ENCODE measurements at places on chromosomes 2 and 18. TPM values are rescaled to one million over a fixed set of nuclear protein-coding genes. Genes with fewer than 3 reads are reported as not detected.

DNA sequence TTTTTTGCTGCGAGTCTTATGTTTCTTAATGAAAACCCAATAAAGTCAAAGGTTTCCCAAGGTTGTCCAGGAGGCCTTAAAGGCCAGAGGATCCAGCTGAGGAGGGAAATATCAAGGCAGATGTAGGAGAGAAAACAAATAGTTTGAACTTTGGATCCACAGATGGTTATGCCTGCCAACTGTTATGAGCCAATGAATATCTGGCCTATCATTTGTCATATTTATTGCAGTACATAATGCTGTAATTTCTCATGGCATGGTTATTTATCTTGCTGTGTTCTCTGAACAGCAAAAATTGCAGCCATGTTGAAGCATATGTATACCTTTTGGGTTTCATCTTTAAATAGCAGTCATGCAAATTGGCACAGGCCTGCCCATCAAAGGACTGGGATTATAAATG, 38.2 kb upstream of the CAVIN2 start:
- DNase-seq, result no peak
- no peak overlapping the region for H3K27ac ChIP-seq
- no peaks in the 10 kb centered on the region for H3K27me3 ChIP-seq
- H3K36me3 ChIP-seq, result no peaks in the 10 kb centered on the region
- H3K4me3 ChIP-seq, result no peak overlapping the region

Gene C1GALT1C1L
- total RNA-seq, result not detected

- no peaks in the 10 kb centered on the region for H3K36me3 ChIP-seq
- DNase-seq, result no peak
- no peak overlapping the region for H3K4me3 ChIP-seq
- no peaks in the 10 kb centered on the region for H3K4me1 ChIP-seq
- no peaks in the 10 kb centered on the region for H3K27me3 ChIP-seq
These were observed 122.1 kb downstream of the EML6 start for GRCh38 chr2:54845514-54845913.

DNA sequence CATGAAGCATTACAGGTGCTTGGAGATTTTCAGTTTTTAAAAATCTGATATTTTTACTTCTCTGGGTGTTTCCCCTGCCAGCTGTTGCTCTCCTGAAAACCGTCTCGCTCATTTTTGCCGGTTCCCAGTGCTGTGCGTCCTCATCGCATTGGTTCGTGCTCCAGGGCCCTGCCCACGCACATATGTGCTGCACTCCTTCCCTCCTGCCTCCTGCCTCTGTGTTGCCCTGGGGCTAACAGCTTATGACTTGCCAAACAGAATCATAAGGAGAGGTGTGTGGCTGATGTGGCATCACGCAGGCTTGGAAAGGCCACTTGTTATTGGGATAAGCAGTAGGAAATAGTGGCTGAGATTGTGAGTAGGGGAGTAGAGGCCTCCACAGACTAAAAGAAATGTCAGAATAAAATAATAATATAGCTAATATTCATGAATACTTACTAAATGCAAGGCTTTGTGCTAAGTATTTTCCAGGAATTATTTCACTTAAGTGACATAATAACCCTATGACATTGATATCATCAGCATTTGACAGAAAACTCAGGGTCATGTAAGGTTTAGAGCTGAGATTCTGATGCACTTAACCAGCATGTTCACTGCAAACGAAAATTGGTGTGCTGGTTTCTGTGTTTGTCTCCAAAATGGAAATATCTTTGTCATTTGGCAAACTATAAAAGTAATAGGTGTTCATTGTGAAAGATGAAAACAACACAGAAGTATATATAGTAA, 53.5 kb downstream of the SLC4A1AP start:
- H3K4me1 ChIP-seq, result peaks cover 3% of the 10 kb centered on the region
- H3K27ac ChIP-seq, result no peak overlapping the region
- no peak for DNase-seq
- no peaks in the 10 kb centered on the region for H3K27me3 ChIP-seq

GRCh38 chr2:159200498-159200897, 86.0 kb downstream of the WDSUB1 start:
- no peaks in the 10 kb centered on the region for H3K36me3 ChIP-seq
- H3K4me3 ChIP-seq, result no peak overlapping the region
- DNase-seq, result no peak

- no peak for DNase-seq
- no peak overlapping the region for H3K27ac ChIP-seq
- H3K4me3 ChIP-seq, result no peak overlapping the region
- no peaks in the 10 kb centered on the region for H3K4me1 ChIP-seq
- no peaks in the 10 kb centered on the region for H3K27me3 ChIP-seq
These were observed 402.8 kb upstream of the SYT4 start for GRCh38 chr18:43680096-43680495.

Gene FSIP2
- total RNA-seq, result 0.19 TPM

Gene SLC11A1
- total RNA-seq, result 399 TPM

- no peak overlapping the region for H3K27ac ChIP-seq
- no peaks in the 10 kb centered on the region for H3K4me1 ChIP-seq
- no peaks in the 10 kb centered on the region for H3K27me3 ChIP-seq
These were observed 80.4 kb upstream of the RND3 start for GRCh38 chr2:150567771-150568301.

Gene FAM168B
- total RNA-seq, result 50.5 TPM

DNA sequence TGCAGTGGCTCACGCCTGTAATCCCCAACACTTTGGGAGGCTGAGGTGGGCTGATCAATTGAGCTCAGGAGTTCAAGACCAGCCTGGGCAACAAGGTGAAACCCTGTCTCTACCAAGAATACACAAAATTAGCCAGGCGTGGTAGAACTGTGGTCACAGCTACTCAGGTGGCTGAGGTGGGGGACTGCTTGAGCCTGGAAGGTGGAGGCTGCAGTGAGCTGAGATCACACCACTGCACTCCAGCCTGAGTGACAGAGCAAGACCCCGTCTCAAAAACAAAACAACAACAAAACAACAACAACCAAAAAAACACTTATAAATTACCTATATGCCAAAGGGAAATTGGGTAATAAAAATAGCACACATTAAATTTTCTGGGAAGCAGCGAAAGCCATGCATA, 141.6 kb downstream of the HDAC4 start:
- peak overlapping the region; percentile 31 for H3K4me3 ChIP-seq
- no peaks in the 10 kb centered on the region for H3K27me3 ChIP-seq
- peak overlapping the region; percentile 68 for H3K27ac ChIP-seq
- peaks cover 42% of the 10 kb centered on the region for H3K4me1 ChIP-seq
- no peaks in the 10 kb centered on the region for H3K36me3 ChIP-seq

DNA sequence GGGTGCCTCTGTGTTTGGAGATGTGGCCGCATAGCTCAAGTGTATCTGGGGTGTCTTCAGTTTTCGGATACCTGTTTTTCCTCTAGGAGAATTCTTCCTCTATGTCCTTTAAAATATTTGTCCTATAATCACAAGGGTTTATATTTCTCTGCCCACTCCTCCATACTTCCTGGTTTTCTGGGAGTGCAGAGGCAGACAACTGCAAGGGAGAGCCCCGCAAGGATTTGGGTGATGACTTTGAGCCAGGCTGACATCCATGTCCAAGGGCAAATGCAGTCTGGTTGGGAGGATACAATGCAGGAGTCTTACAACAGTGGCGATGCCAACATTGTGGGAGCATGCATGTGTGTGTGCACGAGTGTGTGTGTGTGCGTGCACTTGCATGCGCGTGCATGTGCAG, 2.1 kb downstream of the IL1RL1 start:
- H3K4me3 ChIP-seq, result no peak overlapping the region
- DNase-seq, result no peak
- no peak overlapping the region for H3K27ac ChIP-seq
- no peaks in the 10 kb centered on the region for H3K36me3 ChIP-seq
- H3K27me3 ChIP-seq, result peaks cover 3% of the 10 kb centered on the region

GRCh38 chr2:86186431-86186830, 8.8 kb downstream of the IMMT start:
- H3K4me1 ChIP-seq, result peaks cover 40% of the 10 kb centered on the region
- H3K27ac ChIP-seq, result peak overlapping the region; percentile 74
- H3K4me3 ChIP-seq, result no peak overlapping the region
- no peaks in the 10 kb centered on the region for H3K27me3 ChIP-seq
- DNase-seq, result no peak

Gene PROKR1
- not detected for total RNA-seq

GRCh38 chr2:179470992-179471391, 206.4 kb upstream of the SESTD1 start:
- DNase-seq, result no peak
- no peak overlapping the region for H3K4me3 ChIP-seq
- no peaks in the 10 kb centered on the region for H3K4me1 ChIP-seq
- H3K27me3 ChIP-seq, result no peaks in the 10 kb centered on the region

Gene KCNIP3
- total RNA-seq, result not detected

- no peak overlapping the region for H3K4me3 ChIP-seq
- H3K27ac ChIP-seq, result no peak overlapping the region
- H3K36me3 ChIP-seq, result no peaks in the 10 kb centered on the region
- H3K27me3 ChIP-seq, result no peaks in the 10 kb centered on the region
These were observed 17.2 kb downstream of the APOB start for GRCh38 chr2:21026479-21027282.

DNA sequence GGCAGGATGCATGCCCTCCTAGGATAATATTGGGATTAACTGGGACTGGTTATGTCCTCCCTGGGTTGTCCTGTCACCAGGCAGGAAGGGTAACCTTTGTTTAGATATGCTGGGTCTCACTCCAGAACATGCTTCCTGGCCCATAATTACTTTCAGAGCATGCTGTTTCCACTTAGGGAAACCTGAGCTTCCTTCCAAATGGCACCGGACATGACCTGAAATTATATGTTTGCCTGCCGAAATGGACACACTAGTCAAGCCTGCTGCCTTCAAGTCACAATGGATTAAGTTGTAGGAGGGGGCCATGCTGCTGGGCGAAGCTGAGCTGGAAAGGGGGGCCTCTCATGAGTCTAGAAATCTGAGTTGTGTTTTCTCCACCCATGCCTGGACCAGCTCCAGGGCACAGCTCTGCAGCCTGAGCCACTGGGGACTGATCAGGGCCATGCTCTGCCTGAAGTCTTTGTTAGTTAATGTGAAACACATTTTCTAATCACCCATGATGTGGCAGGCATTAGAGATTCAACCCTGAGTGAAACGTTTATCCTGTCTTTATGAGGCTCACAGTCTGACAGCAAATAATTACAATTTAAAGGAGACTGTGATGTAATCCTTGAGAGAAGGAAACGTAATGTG, 273.3 kb downstream of the TNS1 start:
- no peak for DNase-seq
- H3K27me3 ChIP-seq, result no peaks in the 10 kb centered on the region
- H3K36me3 ChIP-seq, result no peaks in the 10 kb centered on the region
- no peak overlapping the region for H3K27ac ChIP-seq

GRCh38 chr18:30971338-30971956, 71.1 kb downstream of the DSC3 start:
- no peaks in the 10 kb centered on the region for H3K36me3 ChIP-seq
- H3K4me1 ChIP-seq, result no peaks in the 10 kb centered on the region
- no peak overlapping the region for H3K27ac ChIP-seq
- H3K4me3 ChIP-seq, result no peak overlapping the region

- no peaks in the 10 kb centered on the region for H3K27me3 ChIP-seq
- no peaks in the 10 kb centered on the region for H3K36me3 ChIP-seq
- DNase-seq, result no peak
- H3K4me1 ChIP-seq, result no peaks in the 10 kb centered on the region
- H3K4me3 ChIP-seq, result no peak overlapping the region
These were observed 57.5 kb upstream of the MFF start for GRCh38 chr2:227267410-227268115.

DNA sequence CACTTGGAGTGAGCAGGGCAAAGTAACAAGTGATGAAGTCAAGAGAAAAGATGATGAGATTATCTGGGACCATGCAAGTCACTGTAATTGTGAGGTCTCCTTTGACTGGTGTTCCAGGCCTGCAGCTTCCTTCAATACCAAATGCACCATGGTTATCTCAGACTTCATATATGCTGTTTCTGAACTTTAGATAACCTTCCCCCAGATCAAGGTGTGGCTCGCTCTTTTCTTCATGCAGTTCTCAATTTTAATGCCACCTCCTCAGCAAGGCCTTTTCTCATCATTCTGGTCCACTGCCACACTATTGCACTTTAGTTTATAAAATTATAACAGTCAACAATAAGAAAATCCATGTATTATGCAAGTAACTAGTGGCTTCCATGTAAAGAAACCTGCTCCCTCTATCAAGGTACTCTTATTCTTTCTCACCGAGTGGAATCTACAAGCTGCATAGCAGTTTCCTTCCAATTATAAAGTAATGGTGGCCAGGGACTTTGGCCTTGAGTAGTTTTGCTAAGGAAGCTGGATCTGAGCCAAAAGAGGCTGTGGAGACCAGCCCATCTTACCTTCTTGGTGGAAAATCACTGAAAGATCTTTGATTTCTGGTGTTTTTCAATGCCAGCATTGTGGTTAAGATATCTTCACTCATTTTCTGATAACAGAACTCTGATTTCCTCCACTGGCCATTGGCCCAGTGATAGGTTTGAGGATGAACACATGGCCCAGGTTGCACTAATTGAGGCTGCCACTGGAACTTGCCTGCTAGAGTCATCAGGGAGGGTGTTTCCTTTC, 113.6 kb downstream of the KCNE4 start:
- no peak for DNase-seq
- H3K27ac ChIP-seq, result no peak overlapping the region
- H3K4me1 ChIP-seq, result no peaks in the 10 kb centered on the region
- no peaks in the 10 kb centered on the region for H3K27me3 ChIP-seq
- no peak overlapping the region for H3K4me3 ChIP-seq

GRCh38 chr18:58978916-58979315, 114.2 kb downstream of the ZNF532 start:
- no peaks in the 10 kb centered on the region for H3K36me3 ChIP-seq
- no peaks in the 10 kb centered on the region for H3K4me1 ChIP-seq
- no peaks in the 10 kb centered on the region for H3K27me3 ChIP-seq
- no peak overlapping the region for H3K4me3 ChIP-seq

GRCh38 chr18:23877371-23877770, 137.2 kb upstream of the TTC39C start:
- peaks cover 19% of the 10 kb centered on the region for H3K4me1 ChIP-seq
- H3K4me3 ChIP-seq, result no peak overlapping the region
- DNase-seq, result no peak
- H3K27ac ChIP-seq, result no peak overlapping the region

- H3K4me3 ChIP-seq, result no peak overlapping the region
- H3K27ac ChIP-seq, result no peak overlapping the region
- no peak for DNase-seq
- H3K27me3 ChIP-seq, result no peaks in the 10 kb centered on the region
- H3K4me1 ChIP-seq, result no peaks in the 10 kb centered on the region
These were observed 21.7 kb downstream of the ACSL3 start for GRCh38 chr2:222882484-222882928.

Gene THUMPD2
- total RNA-seq, result 7.6 TPM

Gene HES6
- 1.1 TPM for total RNA-seq

DNA sequence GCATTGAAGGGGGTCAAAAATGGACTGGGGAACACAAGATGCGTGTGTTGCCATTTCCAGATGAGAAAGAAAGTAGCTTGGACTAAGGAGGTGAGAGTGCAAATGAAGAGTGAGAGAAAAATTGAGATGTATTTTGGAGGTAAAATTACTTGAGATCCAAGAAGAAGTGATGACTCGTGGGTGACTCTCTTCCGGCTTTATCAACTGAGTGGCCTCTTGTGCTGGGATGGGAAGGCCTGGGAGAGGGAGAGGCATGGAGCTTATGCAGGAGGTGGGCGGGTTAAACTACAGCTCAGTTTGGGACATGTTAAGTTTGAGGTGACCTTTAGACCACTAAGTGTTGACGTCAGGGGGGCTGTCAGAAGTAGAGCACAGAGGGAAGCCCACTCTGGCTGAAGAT, 34.9 kb downstream of the SULT1C2 start:
- DNase-seq, result no peak
- H3K36me3 ChIP-seq, result no peaks in the 10 kb centered on the region
- H3K27me3 ChIP-seq, result no peaks in the 10 kb centered on the region
- H3K4me3 ChIP-seq, result no peak overlapping the region
- no peaks in the 10 kb centered on the region for H3K4me1 ChIP-seq

Gene NT5C1B
- total RNA-seq, result not detected

- no peak for DNase-seq
- no peaks in the 10 kb centered on the region for H3K27me3 ChIP-seq
- H3K4me1 ChIP-seq, result no peaks in the 10 kb centered on the region
- H3K36me3 ChIP-seq, result peaks cover 5% of the 10 kb centered on the region
- H3K27ac ChIP-seq, result no peak overlapping the region
These were observed 19.2 kb downstream of the CCDC138 start for GRCh38 chr2:108805782-108806181.
